ELF-1 (cell line): ENCODE measurements at places on chromosomes 1 and 21.
A peak's percentile ranks its signal among the peaks of the same experiment; 100 is the strongest.

DNA sequence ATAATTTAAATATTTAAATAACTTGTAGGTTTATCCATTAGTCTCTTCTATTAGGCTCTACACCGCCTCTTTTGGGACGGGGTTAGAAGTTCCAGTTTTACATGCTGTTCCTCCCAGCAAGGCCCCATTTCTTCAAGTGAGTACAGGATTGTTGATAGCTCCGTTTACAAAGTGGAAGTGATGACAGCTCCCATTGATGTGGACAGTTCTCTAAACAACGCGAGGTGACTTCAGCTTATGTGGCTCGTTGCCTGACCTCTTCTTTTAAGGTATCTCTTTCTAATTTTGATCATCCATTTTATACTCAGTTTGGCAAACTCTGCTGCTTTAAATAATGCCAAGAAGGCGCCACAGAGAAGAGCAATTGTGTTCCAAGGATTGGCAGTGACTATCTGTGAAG is 49.7 kb downstream of the PACC1 start:
- DNase-seq = no peak

GRCh38 chr1:193312432-193312831 is 126.0 kb upstream of the B3GALT2 start:
- no peak for DNase-seq

- DNase-seq = no peak
Observed at GRCh38 chr1:30998887-30999286, 66.6 kb downstream of the PUM1 start.

GRCh38 chr1:11898831-11899467 is 27.3 kb downstream of the KIAA2013 start:
- DNase-seq = peak; percentile 54
